ENCODE measurements at places on chromosomes 4 and X.

GRCh38 chrX:121216641-121217374 is 169.4 kb downstream of the GLUD2 start:
- no peak for DNase-seq

- no peak for DNase-seq
These were observed 753.6 kb downstream of the RAPGEF2 start for GRCh38 chr4:159856451-159856850.

DNA sequence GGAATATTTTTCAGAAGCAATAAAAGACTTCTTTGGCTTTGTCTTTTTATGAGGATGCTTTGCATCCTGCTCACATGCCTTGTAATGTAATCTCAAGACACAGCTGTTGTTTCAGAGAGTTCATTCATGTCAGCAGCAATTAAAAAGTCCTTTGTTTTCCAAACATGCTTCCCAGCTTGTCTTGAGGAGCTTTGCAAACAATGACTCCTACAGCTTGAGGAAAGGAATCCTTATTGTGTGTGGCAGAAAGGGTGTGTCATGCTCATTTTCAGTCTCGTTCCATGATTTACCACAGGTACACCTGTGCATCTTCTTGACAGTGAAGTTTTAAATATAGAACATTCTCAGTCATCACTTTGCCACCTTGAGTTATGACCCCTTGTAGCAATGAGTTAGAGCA is 139.2 kb upstream of the AADAT start:
- DNase-seq, result no peak

GRCh38 chr4:39470402-39470801 is 11.5 kb downstream of the LIAS start:
- DNase-seq, result no peak

DNA sequence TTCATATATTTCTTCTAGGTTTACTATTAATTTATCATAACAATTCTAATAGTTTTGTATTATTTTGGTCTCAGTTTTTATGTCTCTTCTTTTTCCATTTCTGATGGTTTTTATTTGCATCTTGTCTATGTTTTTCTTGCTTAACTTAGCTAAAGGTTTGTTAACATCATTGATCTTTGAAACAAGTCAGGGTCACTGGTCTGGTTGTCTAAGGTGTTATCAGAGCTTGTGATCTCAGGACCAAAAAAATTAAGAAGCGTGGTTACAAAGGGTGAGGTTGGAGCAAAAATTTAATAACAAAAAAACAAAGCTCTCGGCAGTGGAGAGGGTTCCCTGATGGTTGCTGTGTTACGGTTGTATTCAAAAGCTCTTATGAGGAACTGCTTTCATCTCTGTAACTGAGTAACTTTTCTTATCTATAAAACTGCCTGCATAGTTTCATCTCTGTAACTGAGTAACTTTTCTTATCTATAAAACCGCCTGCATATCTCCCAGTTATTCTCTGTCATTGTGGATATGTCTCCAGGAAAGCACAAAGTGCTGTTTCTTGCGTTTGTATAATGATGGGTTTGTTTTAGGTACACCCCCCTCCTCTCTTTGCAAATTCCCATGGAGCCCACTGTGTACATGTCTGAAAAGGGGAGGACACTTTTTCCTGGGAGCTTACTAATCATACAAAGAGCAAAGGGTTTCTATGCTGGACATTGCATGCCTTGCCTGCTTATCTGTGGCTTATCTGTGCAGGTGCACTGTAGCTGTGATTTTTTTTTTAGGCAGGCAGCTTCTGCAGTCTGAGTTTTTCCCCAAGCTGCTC is 62.4 kb upstream of the UGT2B15 start:
- no peak for DNase-seq

DNA sequence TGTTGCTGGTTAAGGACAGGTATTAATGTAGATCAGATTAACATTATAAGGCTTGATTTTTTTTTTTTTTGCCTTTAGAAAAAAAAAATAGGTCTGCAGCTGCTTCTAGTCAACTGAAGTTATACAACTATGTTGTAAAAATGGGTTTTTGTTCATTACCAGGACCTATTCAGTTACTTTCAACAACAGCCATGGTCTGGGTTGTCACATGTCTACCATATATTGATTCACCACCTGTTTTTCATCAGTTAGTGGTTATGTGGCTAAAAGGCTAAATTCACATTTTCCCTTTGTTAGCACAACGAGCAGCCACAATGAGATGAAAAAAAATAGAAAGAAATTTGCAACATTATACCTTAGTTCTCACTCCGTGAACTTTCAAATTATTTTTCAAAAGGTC is 45.5 kb downstream of the GLRB start:
- no peak for DNase-seq

- DNase-seq, result no peak
These were observed 44.2 kb downstream of the COQ2 start for GRCh38 chr4:83240379-83240875.

GRCh38 chr4:25870081-25870480 is 7.3 kb upstream of the SEL1L3 start:
- no peak for DNase-seq

- DNase-seq, result no peak
These were observed 209.9 kb downstream of the IQCM start for GRCh38 chr4:149605601-149606378.

- no peak for DNase-seq
These were observed 156.9 kb downstream of the NLGN4X start for GRCh38 chrX:6071731-6072130.

DNA sequence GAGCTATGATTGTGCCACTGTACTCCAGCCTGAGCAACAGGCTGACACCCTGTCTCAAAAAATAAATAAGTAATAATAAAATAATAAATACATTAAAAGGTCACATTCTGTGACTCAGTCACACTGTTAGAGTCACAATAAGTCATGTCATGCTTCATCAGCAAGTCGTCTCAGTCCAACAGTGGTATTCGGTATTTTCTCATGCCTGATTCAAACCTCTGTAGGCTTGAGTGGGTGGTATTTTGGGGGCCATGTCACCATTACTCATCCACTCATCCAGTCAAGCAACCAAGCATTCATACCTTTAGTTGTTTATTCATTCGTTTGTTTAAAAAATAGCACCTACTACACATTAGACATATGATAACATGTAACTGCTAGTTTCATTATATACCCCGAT is 46.9 kb downstream of the SUPT20HL2 start:
- DNase-seq, result no peak

GRCh38 chr4:176376032-176376614 is 56.4 kb downstream of the SPCS3 start:
- no peak for DNase-seq

DNA sequence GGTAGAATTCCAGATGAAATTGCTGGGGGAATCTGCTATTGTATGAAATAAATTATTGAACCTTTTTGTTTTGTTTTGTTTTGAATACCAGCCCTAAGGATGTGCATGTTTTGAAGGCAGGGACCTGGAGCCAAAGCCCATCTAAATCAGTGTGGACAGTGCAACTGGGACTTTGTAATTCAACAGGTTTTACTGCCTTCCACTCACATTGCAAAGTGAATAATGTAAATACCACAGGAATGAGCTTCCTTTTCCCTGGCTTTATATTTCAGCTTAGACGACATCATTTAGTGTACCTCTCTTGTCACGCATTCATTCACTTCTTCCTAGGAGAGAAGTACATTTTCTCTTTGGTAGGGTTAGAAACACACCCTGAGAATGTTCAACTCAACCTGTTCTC is 795.0 kb downstream of the CENPC start:
- no peak for DNase-seq

DNA sequence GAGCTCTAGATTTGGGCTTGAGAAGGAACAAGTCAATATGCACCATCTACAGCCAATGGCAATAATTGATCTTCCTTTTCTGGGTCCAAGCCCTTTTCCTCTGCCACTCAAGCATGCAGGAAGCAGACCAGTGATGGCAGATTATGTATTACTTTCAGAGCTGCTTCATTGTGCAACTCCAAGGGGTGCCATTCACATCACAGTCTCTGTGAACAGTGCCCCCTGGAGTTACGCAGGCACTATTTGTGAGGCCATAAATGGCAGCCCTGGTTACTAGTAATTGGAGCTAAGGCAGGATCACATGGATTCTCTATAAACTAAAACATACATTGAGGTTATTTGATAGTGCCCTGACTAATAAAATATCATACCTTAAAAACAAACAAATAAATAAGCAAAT is 313.4 kb upstream of the SLC7A11 start:
- DNase-seq, result no peak

DNA sequence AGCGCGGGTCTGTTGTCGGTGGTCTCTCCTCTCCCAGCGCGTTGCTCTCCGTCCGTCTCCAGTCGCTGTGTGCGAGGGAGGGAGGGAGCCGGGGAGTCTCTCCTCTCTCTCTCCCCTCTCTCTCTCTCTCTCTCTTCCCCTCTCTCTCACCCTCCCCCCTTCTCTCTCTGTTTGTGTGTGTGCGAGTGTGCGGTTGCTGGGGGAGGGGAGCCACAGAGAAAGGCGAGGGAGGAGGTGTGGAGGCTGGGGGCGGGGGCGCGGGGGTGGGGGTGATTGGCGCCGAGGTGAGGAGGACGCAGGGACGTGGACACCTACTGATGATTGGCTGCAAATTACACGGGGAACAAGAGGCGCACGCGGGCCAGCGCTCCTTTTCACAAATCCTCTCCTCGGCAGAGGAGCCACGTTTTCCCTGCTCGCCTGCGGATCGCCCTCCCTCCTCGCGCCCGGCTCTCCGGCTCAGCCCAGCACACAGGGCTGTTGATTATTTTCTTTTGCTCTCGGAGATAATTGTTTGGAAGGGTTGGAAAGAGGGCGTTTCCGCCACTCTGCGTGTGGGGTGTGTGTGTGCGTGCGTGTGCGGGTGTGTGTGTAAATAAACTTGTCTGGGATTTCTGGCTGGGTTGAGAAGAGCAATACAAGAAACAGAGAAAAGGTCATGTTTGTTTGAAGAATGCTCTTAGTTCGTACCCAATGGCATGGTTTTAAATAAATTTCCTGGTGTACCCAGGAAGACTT is at the start of gene CXXC4:
TSS of gene CXXC4 (minus strand) at position 73 of the 738 bp plus-strand sequence. CDS start 3,092 bp downstream, outside the sequence.
- no peak for DNase-seq

GRCh38 chrX:72110051-72110875 is 21.5 kb downstream of the RTL5 start:
- DNase-seq, result no peak

- DNase-seq, result no peak
These were observed 19.9 kb downstream of the NSD2 start for GRCh38 chr4:1890979-1891570.
